ENCODE measurements at places on chromosomes 16 and 17.

DNA sequence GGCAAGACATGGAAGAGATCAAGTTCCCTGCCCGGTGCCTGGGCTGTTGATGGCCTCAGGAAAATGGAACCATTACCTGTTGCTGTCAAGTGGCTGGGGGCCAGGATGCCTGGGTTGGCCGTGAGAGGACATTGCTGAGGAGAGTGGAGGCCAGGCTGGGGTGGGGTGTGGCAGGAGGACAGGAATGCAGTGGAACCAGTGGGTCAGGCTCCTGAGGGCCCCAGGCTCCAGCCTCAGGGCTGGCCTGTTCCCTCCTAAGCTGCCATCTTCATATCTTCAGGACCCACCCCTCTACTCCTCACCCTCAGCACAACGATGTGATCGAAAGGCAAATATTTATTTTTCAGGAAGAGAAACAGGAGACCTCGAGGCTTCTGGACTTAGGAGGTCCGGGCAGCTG lies 8.5 kb upstream of the YPEL3 start:
- DNase-seq = no peak

- DNase-seq = no peak
These were observed 238.4 kb downstream of the SHISA9 start for GRCh38 chr16:13139661-13140241.

DNA sequence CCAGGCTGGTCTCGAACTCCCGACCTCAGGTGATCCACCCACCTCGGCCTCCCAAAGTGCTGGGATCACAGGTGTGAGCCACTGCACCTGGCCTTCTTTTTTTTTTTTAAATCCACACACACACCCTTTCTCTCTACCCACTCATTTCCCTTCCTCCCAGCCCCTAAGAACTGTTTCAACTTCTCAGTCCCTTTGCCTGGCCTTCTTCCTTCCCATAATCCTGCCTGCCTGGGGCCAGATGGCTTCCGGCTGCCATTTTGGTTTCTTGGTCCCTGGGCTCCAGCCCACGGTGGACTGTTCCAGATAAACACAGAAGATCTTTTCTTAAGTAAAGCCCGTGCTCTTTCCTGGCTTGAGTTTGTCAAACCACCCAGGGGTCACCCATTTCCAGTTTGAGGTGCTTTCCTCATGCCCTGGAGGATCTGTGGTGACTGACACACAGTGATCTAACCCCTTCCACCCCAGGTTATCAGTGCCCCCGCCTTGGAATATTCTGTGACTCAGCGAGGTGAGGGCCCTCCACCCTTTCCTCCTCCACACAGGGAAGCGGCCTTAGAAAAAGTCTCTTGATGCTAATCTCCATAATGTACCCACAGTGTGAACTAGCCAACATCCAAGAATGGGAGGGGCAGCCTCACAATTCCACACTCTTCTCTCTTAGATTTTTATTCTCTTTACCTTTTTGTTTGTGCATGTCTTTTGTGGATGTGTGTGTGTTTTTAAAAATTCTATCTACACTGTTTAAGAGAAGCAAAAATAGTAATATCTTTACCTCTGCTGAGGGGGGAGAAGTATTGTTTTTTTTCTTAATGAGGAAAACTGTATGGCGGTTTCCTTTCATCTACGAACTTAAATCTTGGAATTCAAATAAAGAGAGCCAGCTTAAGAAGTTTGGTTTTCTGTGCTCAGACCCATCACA lies 60.0 kb downstream of the CRISPLD2 start:
- DNase-seq = no peak

GRCh38 chr17:83081684-83082201 lies 2.3 kb downstream of the METRNL start:
- DNase-seq = no peak

DNA sequence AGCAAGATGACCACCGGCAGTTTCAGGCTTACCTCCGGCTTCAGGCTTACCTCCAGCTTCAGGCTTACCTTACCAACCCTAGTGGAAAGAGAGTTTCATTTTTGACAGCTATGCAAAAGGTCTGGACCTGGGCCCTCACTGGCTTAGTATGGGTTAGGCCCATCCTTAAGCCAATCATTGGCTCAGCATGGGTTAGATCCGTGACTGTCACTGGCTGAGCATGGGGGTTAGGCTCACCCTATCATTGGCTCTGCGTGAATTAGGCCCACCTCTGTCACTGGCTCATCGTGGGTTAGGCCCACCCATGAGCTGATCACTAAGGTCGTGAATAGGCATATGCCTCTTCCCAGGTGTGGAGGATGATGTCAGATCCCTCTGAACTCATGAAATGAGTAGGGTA lies 8.1 kb downstream of the NDE1 start:
- DNase-seq = no peak

DNA sequence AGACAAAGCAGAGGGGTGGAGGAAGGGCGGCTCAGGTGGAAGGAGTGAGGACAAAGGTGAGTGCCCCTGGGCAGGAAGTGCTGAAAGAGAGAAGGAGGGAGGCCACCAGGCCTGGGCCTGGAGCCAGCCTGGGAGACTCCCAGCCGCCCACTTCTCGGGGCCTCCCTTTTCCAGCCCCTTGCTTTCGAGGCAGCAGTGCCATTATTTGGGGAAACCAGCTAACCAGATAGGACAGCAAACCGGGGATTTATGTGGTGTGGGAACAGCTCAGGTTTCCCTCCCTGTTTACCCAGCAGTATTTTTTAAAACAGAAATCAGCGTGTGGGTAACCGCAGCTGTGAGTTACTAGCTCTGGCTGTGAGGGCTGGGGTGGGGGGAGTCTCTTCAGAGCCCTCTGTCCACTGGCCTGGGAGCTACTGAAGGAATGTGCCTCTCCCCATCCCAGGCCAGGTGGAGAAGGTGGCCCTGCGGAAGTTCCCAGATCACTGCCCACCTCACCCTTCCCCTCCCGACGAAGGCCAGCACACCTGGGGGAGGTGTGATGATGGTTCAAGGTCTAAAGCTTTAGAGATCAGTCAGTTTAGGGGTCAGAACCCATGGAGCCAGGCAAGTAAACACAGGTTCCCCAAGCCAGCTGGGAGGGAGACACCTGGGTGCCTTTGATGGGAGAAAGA lies 8.4 kb upstream of the MEOX1 start:
- no peak for DNase-seq

DNA sequence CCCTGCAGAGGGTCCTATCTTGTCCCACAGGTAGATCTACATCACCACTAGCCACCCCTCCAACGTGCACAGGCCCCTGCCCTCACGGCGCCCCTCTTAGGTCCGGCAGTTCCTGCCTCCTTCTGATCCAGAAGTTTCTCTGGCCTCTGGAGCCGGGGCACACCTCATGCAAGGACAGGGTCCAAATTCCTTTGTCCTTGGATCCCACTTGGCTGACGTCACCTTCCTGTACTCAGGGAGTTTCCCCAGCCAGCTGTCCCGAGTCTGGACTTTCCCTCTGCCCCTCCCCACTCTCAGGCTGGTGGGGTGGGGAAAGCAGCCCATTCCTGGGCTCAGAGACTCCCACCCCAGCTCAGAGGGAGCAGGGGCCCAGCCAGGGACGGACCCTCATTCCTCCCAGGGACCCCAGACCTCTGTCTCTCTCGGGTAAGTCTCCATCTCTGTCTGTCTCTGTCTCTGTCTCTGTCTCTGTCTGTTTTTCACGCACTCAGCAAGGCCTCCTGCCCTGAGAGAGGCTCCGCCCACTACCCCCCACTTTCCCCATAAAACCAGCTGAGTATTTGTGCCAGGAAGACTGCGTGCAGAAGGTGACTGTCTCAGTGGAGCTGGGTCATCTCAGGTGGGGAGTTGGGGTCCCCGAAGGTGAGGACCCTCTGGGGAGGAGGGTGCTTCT lies at the start of gene IL32:
IL32 (plus strand) TSS at position 572 of the 673 bp plus-strand sequence. CDS start 172 bp downstream, outside the sequence.
- DNase-seq = peak; percentile 90

DNA sequence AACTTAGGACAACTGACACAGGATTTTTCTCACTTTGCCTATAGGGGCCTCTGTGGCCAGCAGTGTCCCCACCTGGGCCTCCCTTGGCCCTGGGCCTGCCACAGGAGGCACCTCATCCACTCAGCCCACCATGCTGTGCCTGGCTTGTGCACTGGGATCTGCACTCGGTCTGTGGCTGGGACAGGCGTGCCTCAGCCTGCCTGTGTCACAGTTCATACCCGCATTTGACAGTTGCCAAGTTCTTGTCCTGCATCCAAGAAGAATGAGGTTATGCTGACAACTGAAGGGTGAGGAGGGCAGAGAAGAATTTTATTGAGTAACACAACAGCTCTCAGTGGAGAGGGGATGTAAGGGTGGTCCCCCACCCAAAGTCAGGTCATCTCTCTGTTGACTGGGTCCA lies 36.0 kb downstream of the ZFP90 start:
- no peak for DNase-seq

DNA sequence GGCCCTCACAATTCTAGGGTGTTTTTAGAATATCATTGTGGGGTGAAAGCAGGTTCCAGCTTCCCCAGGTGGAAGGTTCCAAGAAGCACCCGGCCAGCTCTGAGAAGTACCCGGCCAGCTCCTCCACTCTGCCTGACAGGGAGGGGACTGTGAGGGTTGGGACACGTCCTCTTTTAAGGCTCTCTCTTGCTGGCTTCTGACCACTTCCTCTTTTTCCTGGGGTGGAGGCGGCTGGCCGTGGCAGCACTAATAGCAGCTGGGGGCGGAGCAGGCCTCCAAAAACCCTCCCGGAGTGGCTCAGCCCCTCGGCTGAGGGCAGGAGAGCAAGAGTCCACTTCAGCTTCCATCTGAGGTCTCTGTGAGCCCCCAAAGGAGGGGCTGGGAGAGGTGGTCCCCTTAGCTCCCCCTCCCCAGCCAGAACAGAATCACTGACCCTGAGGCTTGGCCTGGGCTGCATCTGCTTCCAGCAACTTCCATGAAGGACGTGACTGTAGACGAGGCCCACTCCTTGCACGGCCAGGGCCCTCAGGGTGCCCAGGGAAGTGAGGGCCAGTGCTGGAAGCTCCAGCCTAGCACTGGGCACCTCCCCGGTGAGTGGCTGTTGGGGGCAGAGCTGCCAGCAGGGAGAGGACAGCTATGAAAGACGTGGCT lies 26.7 kb upstream of the PLCG2 start:
- no peak for DNase-seq

- DNase-seq = no peak
These were observed 253.3 kb downstream of the SOX9 start for GRCh38 chr17:72373910-72374741.

DNA sequence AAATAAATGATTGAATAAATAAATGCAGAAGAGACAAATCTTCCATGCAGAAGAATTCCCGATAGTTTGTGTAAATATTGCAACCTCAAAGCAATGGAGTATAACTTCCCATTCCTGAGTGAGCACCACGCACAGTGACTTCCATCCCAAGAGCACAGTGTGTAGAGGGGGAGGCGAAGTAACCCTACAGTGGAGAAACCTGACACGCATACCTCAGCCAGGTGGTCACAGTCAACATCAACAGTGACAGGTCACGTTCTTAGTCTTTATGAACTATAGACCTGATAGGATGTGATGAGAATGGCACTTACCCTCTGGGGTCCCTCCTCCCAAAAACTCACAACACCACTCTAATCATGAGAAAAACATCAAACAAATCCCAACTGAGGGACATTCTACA lies 111.6 kb downstream of the DYNLRB2 start:
- no peak for DNase-seq

DNA sequence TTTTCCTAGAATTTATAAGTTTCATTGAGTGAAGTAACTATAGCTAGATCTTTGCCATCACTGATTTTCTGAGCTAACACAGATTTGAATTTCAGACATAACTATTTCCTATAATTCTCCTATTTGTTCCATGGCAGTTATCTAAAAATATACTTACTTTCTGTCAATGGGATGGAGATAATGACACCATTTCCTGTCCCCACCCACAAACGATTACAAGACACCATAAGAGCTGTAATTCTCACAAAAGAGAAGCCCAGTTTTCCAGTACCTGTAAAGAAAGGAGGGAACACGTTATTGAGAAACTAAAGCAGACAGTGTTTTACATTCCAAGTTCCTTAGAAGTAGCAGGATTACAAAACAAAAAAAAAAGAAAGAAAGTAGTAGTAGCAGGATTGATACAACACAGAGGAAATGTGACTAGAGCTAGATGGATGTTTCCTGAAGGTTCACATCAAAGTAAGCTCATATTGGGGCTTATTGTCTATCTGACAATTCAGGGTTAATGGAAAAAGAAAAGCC lies 110.9 kb upstream of the TOB1 start:
- DNase-seq = no peak

DNA sequence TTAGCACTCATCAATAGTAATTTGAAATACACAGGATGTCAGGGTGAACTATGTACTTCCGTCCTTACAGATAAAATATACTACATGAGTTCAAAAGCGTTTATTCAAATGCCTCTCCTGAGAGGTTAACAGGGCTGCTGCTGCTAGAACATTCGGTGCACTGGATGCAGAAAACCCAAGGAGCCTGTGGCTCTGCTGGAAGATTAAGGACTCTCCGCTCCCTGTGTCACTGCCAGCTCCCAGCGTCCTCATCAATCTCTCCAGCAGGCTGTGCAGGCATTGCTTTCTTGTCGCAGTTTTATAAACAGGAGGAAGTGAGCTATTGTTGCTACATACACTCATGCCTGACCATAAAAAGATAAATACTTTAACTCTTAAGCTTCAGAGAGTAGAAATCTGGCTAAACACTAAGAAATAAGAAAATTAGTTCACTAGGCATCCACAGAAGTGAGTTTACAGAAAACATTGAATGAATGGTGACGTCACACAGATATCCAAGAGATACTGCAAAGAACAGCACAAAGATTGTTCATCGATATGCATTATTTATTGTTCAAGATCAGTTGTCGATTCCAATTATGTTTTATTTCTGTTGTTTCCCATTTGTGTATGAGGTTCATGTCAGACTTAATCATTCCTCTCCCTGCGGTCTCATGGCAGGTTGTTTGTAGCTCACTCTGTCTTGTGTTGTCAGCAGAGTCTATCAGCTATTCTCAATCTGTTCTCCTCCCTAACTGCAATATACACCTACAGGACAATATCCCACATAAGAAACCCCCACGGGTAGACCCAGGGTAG lies 127.9 kb upstream of the MON1B start:
- DNase-seq = no peak

- DNase-seq = no peak
These were observed 9.3 kb downstream of the BPTF start for GRCh38 chr17:67834634-67835033.

GRCh38 chr16:10308305-10309193 lies 77.3 kb upstream of the ATF7IP2 start:
- DNase-seq = no peak

DNA sequence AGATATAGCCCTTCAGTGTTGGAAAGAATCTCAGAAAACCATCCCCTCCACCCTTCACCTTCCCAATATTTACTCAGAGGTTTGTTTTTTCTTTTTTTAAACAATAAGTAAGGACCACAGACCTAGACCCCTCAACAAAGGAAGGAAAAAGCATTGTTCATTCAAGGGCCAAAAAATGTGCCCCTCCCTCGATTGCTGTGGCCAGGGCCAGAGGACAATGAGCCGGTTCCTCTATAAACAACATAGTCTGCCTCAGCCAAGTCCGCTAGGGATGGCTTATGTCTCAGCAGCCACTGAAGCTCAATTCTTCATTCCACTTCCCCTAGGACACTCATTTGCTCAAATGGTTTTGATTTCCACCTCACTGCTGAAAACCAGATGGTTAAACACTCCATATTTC lies 24.0 kb downstream of the TRIM16 start:
- no peak for DNase-seq

DNA sequence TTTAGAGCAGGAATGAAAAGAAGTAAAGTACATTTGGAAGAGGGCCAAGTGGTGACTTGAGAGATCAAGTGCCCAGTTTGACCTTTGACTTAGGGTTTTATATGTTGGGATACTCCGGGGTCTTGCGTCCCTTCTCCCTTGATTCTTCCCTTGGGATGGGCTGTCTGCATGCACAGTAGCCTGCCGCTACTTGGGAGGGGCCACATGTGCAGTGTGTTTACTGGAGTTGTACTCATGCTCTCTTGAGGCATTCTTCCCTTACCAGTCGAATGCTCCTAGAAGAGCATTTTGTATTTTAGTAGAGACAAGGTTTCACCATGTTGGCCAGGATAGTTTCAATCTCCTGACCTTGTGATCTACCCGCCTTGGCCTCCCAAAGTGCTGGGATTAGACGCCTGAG lies 23.8 kb downstream of the GDPD1 start:
- DNase-seq = no peak
